ENCODE measurements at places on chromosomes 1 and 21.

DNA sequence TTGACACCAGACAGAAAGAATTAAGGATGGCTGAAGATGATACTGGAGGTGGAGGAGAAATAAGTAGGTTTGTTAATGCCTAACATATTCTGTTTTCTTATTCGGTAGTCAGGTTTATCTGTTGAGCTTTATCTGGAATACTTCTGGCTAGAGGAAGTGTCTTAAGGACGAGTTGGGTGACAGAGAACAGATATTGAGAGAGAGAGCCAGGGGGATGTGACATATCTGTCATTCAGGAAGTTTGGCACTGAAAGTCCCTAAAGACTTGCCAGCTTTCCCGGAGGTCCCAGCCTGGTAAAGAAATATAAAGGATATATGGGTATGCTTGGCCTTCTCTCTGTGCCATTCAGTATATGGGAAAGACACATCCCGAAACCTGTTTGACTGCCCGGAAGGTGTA is 280.6 kb downstream of the ZP4 start:
- no peak for DNase-seq

- no peak for DNase-seq
These were observed 263.3 kb downstream of the KIF26B start for GRCh38 chr1:245418077-245418476.

DNA sequence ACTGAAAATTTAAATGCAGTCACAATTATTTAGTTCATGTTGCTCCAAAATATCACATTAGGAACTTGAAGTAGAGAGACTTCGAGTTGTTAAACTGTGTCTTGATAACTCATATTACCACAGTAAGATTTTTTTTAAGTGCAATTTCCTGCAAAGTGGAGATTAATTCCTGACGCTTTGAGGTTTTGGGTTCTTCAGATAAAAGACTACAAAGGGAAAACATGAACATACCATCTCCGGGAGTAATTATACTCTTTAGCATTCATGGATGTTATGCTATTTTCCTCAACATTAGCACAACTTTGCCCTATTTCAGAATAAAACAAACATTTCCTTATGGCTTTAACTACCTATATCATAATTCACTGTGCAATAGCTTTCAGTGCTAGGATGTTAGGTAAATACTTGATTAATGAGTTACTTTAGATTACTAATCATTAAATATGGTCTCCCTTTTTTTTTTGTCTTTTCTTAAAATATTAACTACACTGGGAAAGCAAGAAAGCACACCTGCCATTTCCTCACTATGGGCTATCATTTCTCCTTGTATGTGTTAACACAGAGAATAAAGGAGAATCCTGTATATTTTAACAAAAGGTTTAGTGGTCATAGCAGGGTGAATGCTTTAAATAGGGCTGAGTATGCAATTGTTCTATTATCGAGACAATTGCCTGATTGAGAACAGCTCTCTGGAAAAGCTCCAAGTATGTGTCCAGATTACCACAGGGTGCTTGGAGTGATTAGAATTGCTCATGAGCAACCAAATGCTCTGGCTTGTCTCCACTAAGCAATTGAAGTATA is 252.5 kb upstream of the C1orf105 start:
- no peak for DNase-seq

GRCh38 chr1:231896806-231897205 is 270.2 kb downstream of the DISC1 start:
- no peak for DNase-seq

DNA sequence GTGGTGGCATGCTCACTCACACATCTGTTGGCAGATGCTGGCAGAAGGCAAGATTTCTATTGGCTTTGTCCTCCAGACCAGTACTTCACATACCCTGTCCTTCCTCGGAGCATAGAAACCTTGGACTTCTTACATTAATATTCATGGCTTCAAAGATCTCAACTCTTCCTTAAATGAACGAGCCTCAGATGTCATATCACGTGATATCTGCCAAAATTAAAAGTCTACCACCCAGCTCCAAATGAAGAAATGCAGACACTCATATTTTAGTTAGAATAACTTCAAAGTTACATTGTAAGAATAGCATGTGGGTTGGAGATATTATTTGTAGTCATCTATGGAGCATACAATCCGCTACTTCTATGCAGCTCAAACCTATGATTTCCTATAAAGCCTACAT is 1994.9 kb downstream of the NCAM2 start:
- DNase-seq, result no peak

DNA sequence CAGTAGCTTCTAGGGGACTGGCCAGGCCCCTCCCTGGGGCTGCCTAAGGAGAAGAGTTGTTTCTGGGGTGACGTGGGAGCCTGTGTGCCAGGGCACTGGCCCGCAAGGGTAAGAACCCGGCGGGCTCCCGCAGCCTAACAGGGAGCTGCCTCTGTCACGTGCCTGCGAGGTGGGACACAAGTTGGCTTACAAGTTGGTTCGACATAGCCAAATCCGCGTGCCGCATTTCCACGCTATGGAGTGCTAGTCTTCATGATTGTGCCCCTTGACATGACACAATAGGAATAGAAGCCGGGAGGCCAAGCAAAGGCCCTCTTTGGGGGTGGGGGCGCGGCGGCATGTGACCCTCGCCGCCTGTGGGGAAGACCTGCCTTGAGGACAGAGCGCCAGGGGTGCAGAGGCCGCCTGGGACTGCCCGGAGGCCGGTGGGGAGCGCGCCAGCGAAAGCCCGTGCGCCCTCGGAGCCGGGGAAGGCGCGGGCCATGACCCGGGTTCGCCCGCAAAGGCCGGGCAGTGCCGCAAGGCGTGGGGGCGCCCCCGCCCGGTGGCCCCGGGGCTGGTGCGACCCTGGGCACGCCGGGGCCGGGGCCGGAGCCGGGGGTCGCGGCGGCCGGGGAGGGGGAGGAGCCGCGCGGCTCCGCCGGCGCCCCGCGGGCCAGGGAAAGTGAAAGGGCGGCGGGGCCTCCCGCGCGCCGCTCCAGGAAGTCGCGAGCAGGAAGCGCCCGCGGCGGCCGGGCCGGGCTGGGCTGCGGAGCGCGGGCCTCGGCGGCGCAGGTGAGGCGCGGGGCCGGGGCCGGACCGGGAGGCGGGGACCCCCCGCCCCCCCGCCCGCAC is at the start of gene SLC37A1:
SLC37A1 (plus strand) TSS at position 702 of the 834 bp plus-strand sequence. CDS start 4,603 bp downstream, outside the sequence.
- peak; percentile 29 for DNase-seq

DNA sequence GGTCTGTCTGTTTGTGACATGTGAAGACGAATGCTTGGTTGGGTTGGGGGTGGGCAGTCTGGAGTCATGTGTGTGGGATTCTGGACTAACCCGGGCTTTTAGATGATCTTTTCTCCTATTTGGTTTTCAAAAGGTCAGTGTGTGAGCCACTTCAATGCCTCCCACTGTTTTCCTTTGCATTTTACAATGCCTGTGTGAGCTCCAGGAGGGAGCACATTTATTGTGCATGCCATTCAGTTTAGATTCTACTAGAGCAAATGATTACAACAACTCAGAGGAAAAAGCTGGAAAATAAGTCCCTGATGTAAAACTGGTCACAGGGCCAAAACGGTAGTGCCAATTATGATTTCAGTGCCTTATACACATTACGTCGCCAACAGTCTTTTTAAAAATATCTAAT is 90.9 kb downstream of the LYPLAL1 start:
- DNase-seq, result no peak

- DNase-seq, result no peak
These were observed 24.1 kb upstream of the ETV3 start for GRCh38 chr1:157162345-157162744.

- DNase-seq, result no peak
These were observed 218.5 kb upstream of the ZC3H12A start for GRCh38 chr1:37255868-37256267.

GRCh38 chr1:188670837-188671236 is 1806.8 kb downstream of the BRINP3 start:
- no peak for DNase-seq

DNA sequence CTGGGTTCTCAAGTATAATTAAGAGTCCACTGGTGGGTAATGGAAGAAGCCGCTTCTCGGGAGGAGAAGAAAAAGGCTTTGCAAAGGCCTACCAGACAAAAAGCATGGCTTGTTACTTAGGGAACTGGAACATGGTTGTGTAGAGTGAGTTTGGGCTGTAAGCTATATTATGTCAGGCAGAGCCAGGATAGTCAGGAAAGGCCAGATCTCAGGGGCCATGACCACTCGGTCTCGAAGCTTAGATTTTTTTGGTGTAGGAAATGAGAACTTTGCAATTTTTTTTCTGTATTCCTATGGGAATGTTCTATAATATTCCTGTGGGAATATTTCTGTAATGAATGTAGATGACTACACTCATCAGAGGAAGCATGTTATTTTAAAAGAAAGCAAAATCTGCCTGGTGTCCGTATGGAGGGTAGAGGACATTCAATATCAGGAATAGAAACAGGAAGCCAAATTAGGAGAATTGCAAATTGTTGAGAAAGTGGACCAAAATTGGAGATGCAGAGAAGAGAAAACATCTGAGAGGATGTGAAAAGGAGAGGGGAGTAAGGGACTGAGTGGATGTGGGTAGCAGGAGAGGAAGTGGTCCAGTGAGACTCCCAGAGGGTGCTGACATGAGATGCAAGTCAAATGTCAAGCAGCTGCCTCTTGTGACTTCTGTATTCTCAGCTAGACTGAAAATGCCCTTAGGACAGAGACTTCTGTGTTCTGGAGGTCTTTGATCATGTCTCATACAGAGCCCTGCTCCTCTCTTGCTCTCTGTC is 45.2 kb upstream of the HAO2 start:
- DNase-seq, result no peak

GRCh38 chr1:176066709-176067108 is 140.4 kb downstream of the COP1 start:
- no peak for DNase-seq
